Left ventricle myocardium superior (tissue), 1 donor: ENCODE measurements at places on chromosomes 16 and 17. TPM values are rescaled to one million over a fixed set of nuclear protein-coding genes. Genes with fewer than 3 reads are reported as not detected.

Gene MILR1
- 3.4 TPM for total RNA-seq

Gene KRTAP1-5
- not detected for total RNA-seq

DNA sequence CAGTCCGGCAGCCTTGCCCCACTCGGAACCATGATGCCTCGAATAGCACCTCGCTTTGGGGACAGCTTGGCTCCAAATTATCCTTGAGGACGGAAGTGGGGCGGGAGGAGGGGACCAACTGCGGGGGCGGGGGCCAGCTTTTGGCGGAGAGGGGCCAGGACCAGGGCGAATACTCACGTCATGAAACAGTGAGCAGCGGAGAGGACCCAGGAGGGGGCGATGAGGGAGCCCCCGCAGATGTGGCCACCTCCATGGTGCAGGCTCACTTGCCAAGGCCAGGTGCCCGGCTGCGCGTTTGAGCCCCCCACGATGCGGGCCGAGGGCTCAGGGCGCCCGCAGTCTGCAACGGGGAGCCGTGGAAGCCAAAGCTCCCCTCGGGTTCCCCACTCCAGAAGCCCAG, 970 bp downstream of the PRSS36 start:
- no peak for DNase-seq

DNA sequence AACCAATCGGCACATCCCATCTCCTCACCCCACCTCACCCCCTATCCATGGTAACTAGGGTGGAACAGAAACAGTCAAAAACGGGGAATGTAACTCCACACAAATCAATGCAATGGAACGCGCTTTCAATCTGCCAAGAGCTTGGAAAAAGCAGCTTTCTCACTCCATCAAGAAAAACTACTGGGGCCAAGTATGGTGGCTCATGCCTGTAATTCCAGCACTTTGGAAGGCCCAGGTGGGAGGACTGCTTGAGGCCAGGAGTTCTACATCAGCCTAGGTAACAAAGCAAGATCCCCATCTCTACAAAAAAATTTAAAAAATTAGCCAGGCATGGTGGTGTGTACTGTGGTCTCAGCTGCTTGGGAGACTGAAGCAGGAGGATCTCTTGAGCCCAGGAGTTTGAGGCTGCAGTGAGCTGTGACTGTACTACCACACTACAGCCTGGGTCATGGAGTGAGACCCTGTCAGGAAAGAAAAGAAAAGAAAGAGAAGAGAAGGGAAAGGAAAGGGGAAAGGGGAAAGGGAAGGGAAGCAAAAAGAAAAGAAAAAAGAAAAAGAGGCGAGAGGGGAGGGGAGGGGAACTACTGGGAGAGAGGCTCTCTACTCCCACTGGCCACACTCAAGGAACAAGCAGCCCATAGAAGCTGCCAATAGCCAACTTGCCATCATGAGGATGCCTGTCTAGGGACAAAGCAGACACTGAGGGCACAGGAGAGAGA, 38.9 kb downstream of the ARHGAP17 start:
- DNase-seq, result no peak

DNA sequence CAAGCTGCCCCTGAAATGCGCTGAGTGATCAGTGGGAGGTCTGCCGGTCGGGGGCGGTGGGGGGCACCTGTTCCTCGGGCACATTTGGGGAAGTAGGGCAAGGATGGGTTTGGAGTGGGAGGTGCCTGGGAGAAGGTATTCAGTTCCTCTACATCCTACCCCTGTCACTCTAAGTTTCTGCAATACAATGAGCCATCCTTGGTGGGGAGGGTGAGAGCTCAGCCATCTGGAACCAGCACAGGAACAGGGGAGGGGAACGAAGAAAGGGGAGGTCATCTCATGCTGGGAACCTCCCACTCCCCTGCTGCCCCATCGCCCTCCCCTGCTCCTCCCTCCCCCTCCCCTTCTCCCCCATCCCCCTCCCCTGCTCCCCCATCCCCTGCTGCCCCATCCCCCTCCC, 4.2 kb downstream of the DPH1 start:
- no peak for DNase-seq

Gene USH1G
- not detected for total RNA-seq
